Tibial nerve (tissue), 4 donors: ENCODE measurements at places on chromosomes 12 and 14.

DNA sequence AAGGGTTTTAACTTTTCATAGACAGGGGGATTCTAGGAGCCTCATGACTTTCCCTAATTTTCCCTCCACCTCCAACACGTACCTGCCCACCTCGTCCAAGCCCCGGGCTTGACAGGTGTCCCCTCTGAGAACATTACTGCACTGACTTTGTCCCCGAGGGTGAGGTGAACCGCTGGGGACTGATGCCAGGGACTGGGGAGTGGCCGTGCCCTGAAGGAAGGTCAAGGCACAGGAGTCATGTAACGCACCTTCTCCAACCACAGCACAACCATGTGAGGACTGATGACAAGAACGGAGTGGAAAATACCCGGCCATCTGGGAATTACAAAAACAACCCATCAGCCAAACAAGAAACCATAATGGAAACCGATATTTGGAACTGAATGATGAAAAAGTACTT, 214.7 kb upstream of the C14orf180 start:
- H3K27me3 ChIP-seq = peaks cover 10% of the 10 kb centered on the region
- no peaks in the 10 kb centered on the region for H3K4me1 ChIP-seq
- H3K36me3 ChIP-seq = no peaks in the 10 kb centered on the region
- DNase-seq = no peak
- H3K4me3 ChIP-seq = no peak overlapping the region
- H3K27ac ChIP-seq = no peak overlapping the region

GRCh38 chr14:103695296-103696069, 19.8 kb downstream of the XRCC3 start:
- DNase-seq = no peak
- H3K4me1 ChIP-seq = peaks cover 22% of the 10 kb centered on the region
- H3K27ac ChIP-seq = no peak overlapping the region

DNA sequence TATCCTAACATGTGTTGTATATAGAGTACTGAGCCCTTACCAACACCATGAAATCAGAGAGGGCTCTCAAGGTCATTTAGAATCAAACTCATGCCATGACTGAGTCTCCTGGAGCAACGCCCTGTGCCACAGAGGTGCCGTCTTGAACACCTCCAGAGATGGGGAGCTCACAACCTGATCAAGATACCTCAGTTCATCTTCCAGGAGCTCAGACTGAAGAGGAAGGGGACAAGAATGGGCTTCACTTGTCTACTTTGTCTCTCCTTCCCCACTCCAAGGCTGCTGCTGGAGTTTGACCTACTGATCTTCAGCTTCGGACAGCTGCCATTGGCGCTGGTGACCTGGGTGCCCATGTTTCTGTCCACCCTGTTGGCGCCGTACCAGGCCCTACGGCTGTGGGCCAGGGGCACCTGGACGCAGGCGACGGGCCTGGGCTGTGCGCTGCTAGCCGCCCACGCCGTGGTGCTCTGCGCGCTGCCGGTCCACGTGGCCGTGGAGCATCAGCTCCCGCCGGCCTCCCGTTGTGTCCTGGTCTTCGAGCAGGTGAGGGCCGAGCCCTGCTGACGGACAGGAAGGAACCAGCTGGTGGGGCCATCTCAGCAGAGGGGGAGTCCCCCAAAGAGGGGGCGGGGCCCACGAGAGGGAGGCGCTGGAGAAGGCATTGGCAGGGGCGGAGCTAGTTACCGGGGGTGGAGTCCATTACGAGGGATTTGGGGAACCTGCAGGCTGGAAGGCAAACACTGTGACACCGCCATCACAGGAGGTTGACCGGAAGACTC, 12.0 kb downstream of the SOAT2 start:
- H3K27me3 ChIP-seq = no peaks in the 10 kb centered on the region
- H3K4me3 ChIP-seq = no peak overlapping the region
- H3K27ac ChIP-seq = no peak overlapping the region

- no peaks in the 10 kb centered on the region for H3K36me3 ChIP-seq
- H3K27me3 ChIP-seq = no peaks in the 10 kb centered on the region
- H3K4me3 ChIP-seq = no peak overlapping the region
- no peak for DNase-seq
- H3K27ac ChIP-seq = no peak overlapping the region
- H3K4me1 ChIP-seq = no peaks in the 10 kb centered on the region
Observed at GRCh38 chr14:32627545-32628298, 298.6 kb downstream of the AKAP6 start.
